AG20443 (cell line): ENCODE measurements at places on chromosomes 13 and 19.

DNA sequence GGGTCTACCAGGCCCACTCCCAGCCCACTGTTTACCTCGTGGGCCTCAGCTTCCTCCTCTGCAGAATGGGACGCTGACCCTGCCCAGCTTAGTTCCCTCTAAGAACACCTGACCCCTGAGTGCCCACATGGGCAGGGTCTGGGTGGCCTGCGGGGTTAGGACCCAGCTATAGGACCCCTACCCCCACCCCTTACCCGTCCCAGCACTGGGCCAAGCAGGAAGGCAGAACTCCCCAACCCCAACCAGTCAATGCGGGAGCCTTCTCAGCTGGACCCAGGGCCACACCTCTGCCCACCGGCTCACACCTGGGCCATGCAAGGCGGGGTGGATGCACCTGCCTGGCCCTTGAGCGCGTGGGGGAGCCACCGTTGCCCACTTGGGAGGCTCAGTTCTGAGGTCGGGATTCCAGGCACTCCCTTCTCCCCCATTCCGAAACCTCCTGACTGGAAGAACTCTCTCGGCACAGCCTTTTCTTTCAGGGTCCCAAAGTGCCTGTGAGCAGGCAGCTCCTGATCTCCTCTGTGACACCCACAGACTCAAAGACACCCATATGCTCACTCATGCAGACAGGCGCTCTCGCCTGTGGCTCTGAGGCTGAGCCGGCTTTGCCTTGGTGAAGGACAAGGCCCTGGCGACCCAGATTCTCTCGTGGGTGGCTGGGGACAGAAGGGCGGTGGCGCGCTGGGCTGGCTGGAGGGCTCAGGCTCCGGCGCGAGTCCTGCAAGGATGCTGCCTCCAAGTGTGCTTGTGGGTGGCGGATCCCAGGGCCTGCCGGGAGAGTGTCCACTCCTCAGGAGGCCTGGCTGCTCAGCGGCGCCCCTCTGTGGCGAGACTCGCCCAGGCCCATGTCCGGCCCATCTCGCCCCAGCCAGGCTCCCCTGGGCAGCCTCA is 27.9 kb upstream of the PARP4 start:
- peak; percentile 26 for DNase-seq

DNA sequence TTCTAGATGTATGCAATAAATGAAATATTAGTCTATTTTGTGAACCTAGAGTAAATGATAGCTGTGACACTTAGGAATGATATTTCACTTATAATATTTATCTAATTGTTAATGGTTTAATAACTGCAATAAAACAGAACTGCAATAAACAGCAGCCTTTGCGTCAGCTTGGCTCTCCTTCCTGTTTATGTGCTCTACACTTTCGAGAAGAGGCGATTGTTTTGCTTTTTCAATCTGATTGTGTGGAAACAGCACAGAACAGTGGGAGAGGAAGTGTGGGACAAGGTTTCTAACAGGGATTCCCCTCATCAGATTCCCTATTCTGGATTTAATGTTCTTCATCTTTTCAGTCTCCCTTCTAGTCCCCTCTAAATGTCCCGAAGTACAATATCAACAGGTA is 17.3 kb upstream of the TRPC4 start:
- no peak for DNase-seq

DNA sequence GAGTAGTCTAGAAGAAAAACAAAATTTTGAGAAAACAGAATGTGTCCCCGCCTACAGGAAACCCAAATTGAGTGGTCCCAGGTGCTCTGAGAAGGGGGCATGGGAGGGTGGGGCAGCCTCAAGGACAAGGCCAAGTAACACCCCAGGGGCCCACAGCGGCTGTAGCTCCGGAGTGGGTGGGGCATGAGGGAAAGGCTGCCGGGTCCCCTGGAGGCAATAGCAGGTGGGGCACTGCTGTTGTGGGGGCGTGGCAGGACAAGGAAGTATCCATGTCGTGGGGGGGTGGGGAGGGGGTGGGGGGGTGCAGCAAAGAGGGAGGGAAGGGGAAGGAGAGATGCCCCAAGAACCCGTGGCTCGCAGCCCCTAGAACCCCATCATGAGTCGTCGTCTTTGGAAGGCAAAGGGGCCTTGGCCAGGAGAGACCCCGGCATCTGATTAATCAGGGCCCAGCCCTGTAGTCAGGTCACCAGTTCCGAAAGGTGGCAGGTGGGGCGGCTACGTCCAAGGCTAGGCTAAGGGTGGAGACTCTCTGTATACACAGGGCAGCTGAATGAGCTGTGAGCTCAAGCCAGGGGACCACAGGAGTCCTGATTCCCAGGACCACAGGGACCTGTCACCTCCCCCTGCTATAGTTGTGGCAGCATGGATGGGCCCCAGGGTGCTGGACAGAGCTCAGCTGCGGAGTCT is 7.5 kb upstream of the ISYNA1 start:
- no peak for DNase-seq

- DNase-seq: no peak
These were observed at the start of gene LACC1 for GRCh38 chr13:43879755-43880181. LACC1 (plus strand) TSS chr13:43879904; CDS start chr13:43880986, 1,082 bp downstream.

- DNase-seq: peak; percentile 55
These were observed 759 bp downstream of the RB1 start for GRCh38 chr13:48304143-48304876.

DNA sequence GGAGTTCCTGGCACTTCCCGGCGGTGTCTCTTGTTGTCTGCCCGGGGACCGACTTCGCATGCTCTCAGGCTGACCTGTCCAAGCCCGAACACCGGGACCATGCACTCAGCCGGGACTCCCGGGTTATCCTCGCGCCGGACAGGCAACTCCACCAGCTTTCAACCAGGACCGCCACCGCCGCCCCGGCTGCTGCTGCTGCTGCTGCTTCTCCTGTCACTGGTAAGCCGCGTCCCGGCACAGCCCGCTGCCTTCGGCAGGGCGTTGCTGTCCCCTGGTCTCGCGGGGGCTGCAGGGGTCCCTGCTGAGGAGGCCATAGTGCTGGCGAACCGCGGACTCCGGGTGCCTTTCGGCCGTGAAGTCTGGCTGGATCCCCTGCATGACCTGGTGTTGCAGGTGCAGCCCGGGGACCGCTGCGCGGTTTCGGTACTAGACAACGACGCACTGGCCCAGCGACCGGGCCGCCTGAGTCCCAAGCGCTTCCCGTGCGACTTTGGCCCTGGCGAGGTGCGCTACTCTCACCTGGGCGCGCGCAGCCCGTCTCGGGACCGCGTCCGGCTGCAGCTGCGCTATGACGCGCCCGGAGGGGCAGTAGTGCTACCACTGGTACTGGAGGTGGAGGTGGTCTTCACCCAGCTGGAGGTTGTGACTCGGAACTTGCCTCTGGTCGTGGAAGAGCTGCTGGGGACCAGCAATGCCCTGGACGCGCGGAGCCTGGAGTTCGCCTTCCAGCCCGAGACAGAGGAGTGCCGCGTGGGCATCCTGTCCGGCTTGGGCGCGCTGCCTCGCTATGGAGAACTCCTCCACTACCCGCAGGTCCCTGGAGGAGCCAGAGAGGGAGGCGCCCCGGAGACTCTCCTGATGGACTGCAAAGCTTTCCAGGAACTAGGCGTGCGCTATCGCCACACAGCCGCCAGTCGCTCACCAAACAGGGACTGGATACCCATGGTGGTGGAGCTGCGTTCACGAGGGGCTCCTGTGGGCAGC is 661 bp downstream of the FREM2 start:
- peak; percentile 41 for DNase-seq

GRCh38 chr13:41244556-41244955 is 18.8 kb downstream of the MTRF1 start:
- no peak for DNase-seq

DNA sequence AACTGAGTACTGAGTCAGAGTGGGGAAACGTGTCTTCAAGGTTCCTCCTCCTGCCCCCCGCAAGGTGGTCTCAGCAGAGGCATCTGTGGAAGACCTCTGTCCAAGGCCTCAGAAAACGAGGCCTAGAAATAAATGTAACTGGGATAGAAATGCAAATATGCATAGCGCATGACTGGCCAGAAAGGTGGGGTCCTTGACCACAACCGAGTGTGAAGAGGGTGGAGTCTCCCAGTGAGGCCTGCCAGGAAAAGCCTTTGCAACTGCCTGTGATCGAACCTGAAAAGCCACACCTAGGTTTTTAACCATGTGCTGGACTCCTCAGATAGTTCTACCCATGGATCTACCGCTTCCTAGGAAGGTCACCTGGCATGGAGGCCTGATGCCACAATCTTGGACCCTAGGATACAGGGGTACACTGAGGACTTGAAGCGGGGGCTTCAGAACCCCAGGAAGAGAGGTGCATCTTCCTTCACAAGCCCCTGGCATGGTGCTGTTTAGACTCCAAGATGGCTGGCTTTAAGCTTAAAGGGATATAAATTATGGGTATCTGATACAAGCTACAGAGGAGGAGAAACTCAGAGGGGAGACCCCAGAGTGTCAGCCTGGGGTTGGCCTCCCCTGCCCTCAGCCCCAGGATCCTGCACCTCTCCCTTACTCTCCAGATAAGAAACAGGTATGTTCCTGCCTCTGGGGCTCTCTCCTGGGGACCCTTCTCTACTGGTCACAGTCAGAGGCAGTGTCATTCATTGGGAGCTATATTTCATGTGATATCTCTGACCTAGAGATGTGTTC is 18.3 kb upstream of the SIGLEC6 start:
- DNase-seq: peak; percentile 2

- DNase-seq: peak; percentile 13
These were observed 73.9 kb upstream of the SLC10A2 start for GRCh38 chr13:103140001-103140671.

DNA sequence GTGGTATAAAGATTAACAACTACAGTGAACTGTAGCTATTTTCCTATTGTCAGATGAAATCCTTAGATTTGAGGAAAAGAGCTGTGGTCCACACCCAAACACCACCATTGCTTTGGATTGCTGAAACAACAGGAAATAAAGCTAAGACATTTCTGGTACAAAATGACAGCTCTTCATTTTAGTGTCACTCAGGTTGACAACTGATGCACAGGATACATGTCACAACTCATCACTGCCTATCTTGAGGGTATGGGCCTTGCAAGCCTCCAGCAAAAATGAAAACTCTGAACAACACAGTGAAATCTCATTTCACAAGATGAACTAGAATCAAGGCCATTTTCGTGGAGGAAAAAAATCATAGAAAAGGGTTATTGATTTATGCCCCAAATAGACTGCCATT is 339.7 kb downstream of the ITGBL1 start:
- DNase-seq: no peak

DNA sequence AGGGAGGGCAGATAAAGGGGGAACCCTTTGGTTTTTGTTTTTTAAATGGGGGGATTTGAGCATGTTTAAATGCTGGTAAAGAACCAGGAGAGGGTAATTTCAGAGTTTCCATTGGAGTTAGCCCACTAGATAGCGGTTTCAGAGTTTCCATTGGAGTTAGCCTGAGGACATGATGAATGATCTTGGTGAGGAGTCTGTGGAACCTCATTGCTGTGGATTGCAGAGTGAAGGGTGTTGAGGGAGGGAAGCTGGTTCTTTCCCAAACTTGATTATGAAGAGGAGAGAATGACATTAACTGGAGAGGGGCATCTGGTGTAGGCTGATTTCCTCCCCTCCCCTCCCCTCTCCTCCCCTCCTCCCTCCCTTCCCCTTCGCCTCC is 5.0 kb downstream of the WASF3 start:
- peak; percentile 14 for DNase-seq

DNA sequence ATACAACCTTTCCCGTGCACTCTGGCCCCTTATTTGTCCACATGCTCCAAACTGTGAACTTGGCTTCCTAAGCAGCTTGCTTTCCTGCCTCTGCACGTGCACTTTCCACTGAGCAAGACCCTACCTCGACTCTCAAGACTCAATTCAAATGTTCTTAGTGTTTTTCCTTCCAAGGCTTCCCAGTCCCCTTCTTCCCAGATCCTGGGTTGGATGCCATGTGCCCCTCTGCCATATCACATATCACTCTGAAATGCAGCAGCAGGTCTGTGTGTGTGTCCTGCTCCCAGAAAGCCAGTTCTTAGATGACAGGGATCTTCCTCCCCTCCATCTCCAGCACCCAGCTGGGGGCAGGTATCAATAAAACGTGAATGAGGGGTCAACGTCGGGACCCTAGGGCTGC is 3.0 kb downstream of the ZNF557 start:
- no peak for DNase-seq

GRCh38 chr19:6092329-6093286 is 17.7 kb downstream of the RFX2 start:
- peak; percentile 91 for DNase-seq

- DNase-seq: peak; percentile 11
These were observed 642.7 kb upstream of the ARGLU1 start for GRCh38 chr13:107210723-107211030.

DNA sequence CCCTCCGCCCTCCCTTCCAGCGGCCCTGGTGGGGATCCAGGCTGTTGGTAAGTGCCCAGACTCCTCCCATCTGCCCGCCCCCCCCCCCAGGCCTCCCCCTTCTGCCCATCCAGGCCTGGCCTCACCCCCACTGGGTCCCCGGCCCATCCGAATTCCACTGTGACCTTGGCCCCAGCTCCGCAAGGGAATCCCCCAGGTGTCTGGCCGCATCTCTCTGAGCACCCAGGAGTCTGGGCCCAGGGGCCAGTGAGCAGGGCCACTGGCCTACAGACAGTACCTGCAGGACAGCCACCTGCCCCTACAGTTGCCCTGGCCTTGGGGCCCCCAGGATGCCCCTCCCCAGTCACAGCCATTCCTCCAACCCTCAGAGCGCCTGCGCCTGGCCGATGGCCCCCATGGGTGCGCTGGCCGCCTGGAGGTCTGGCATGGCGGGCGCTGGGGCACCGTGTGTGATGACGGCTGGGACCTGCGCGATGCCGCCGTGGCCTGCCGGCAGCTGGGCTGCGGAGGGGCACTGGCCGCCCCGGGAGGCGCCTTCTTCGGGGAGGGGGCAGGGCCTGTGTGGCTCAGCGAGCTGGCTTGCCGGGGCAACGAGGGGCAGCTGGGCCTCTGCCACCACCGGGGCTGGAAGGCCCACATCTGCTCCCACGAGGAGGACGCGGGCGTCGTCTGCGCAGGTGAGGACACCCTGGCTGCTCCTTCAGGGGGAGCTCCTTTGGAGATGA is 912 bp downstream of the SSC5D start:
- peak; percentile 39 for DNase-seq

DNA sequence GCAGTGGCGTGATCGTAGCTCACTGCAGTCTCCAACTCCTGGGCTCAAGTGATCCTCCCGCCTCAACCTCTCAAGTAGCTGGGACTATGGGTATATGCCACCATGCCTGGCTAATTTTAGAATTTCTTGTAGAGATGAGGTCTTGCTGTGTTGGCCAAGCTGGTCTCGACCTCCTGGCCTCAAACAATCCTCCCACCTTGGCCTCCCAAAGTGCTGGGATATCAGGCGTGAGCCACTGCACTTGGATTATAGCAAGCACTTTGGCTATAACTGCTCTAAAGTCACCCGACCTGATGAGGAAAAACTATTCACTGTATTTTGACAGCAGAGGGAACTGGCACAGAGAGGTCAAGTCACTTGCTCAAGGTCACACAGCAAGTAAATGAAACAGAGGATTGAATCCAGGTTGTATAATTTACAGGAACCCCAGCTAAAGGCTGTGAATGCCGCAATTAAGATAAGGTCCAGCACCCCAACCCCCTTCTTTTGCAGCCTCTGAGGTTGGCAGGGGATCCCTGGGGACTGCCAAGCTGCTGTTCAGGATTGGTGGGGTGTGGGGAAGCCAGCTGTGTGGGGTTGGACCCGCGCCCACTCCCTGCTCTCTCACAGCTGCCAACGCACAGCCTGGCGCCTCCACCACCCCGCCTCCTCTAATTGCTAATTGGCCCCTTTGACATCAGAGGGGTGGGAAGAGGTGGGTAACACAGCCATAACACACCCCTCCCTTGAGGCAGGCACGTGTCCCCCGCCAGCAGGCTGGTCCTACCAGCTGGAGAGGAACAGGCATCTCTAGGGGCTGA is 6.0 kb downstream of the TMIGD2 start:
- DNase-seq: no peak
